Activated naive CD4-positive, alpha-beta T cell treated with anti-CD3 and anti-CD28 coated beads, Interleukin-2, amount 50 U/mL, for 16 hours (primary cell): ENCODE measurements at places on chromosomes 4 and X.

DNA sequence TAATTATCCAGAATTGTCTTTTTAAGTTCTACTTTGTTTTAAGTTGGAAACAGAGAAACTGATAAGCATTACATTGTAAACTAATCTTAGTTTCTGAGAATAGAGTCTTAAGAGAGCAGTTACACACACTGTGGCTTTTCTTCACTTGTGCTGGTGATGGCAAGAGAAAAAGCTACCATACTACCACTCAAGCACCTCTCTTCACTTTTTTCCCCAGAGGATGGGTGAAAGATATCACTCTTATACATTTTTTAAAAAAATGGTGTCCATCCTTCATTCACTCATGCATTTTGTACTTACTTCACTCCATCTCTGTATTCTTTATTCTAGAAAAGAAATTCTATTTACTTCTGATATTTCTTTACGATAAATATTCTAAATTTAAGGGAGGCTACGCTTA is 42.5 kb upstream of the GRID2 start:
- DNase-seq: no peak

- DNase-seq: peak; percentile 4
Observed at GRCh38 chr4:1472911-1473518, 66.8 kb upstream of the NKX1-1 start.

- DNase-seq: no peak
Observed at GRCh38 chrX:114675365-114675764, 91.5 kb downstream of the HTR2C start.

- no peak for DNase-seq
Observed at GRCh38 chr4:121308328-121308663, 72.5 kb downstream of the QRFPR start.

GRCh38 chrX:71912156-71912555 is 1.5 kb downstream of the NHSL2 start:
- DNase-seq: no peak

GRCh38 chrX:120840827-120841226 is 34.8 kb downstream of the CT47B1 start:
- no peak for DNase-seq
